NCI-H2227 treated with DMSO at 0.1 percent for 48 hours (cell line): ENCODE measurements at places on chromosomes 6 and 20.

GRCh38 chr20:33291830-33292355 lies 8.9 kb downstream of the BPIFB1 start:
- DNase-seq: no peak

DNA sequence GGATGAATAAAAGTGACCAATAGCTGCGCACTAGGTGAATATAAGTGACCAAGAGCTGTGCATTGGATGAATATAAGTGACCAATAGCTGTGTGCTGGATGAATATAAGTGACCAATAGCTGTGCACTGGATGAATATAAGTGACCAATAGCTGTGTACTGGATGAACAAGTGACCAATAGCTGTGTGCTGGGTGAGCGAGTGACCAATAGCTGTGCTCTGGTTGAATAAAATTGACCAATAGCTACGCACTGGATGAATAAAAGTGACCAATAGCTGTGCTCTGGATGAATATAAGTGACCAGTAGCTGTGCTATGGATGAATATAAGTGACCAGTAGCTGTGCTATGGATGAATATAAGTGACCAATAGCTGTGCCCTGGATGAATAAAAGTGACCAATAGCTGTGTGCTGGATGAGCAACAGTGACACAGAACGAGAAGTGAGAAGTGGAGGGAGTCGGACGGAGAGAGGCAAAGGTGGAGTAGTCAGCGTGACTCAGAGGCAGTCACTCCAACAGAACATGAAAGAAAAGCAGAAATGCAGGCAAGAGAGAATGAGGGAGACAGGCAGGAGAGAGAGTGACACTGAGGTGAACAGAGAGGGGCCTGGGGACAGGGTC lies 38.5 kb downstream of the RBM38 start:
- no peak for DNase-seq

- DNase-seq: no peak
Measured at GRCh38 chr6:44315516-44315915, 2.4 kb upstream of the AARS2 start.

- no peak for DNase-seq
Measured at GRCh38 chr20:4102381-4102780, 87.0 kb upstream of the RNF24 start.

DNA sequence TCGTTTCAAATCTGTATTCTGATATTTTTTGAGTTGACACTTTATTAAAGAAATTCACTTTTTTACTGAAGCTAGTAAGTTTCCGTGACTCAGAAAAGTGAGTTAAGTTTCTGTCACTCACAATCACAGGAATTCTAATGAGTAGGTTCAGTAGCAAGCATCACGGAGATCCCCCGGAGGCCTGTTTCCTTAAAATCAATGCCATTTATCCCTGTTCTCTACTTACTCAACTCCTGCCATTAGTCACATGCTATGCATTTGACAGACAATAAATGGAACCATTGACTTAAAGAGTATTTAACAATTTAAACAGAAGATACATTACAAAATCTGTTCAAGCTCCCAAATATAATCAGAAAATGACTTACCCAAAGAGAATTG lies 9.1 kb downstream of the SLC18B1 start:
- DNase-seq: no peak

DNA sequence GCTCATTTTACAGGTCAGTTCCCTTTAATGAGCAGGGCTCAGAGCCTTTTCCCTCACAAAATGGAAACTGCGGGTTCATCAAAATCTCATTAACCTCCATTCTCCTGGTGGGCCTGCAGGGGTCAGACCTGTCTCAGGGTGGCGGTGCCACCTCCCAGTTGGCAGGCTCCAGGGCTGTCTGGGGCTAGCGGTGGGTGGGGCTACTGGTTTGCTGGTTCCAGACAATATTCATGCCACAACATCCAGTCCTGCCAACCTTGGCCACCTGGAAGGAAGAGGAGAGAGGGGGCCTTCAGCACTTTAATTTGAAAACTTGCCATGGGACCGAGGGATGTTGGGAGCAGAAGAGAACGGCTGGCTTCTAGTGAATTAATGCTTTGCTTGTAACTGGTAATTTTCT lies 41.9 kb upstream of the CTNNBL1 start:
- no peak for DNase-seq

DNA sequence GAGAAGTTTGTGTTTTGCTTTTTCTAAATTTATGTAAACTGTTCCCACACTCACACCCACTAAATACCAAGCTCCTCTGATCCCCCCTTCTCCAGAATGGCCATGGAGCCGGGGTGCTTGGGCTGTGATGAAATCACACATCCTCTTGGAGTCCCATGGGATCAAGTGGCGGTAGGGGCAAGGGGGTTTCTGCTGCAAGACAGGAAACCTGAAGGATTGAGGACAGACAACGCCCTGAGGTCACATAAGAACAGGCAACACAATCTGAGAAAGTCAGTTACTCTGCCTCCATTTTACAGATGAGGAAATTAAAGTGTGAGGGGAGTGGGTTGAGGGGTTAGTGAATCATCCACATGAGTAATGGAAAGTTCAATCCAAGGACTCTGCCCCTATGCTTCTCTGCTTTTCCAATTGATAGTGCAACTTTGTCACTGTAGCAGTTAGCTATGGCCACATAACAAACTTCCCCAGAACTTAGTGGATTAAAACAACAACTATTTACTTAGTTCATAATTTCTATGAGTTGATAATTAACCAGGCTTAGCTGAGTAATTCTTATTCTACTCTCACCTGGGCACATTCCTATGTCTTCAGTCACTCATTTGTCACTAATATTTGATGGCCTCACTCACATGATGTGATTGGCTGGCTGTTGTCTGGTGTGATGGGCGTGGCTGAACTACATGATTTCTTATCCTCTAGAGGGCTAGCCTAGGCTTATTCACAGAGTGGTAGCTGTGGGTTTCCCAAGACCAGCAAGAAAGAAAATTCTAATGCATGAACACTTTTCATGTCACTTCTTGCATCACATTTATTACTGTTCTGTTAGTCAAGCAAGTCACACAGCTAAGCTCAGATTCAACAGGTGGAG lies 311.1 kb upstream of the RNF24 start:
- no peak for DNase-seq
